ENCODE measurements at places on chromosomes 3 and 15. TPM values are rescaled to one million over a fixed set of nuclear protein-coding genes. Genes with fewer than 3 reads are reported as not detected.

DNA sequence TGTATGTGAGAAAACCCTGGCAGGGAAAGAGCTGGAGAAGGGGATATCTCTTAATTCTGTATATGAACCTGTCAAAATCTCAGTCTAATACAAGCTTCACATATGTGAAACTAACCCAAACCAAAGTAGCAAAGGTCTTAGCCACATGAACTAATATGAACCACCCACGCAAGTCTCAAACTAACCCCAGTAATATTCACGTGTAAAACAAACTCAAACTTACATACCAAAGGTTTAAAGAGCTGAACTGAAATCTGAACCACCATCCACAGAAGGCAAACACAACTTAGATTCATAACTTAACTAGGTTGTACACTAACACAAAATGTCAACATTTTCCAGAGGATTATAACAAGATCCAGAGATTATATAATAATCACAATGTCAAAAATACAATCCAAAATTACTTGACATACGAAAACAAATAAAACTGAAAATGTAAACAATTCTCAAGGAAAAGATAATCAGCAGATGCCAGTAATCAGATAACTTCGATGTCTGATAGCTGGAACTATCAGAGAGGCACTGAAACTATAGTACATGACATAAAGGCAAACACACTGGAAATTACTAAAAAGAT, 64.1 kb downstream of the VPS13C start:
- no peaks in the 10 kb centered on the region for H3K4me1 ChIP-seq
- H3K27me3 ChIP-seq = no peaks in the 10 kb centered on the region
- H3K36me3 ChIP-seq = no peaks in the 10 kb centered on the region
- H3K4me3 ChIP-seq = no peak overlapping the region
- DNase-seq = no peak
- no peak overlapping the region for H3K27ac ChIP-seq

Gene TYRO3
- 9.1 TPM for total RNA-seq

- no peak overlapping the region for H3K27ac ChIP-seq
- H3K4me1 ChIP-seq = no peaks in the 10 kb centered on the region
- DNase-seq = no peak
- no peak overlapping the region for H3K4me3 ChIP-seq
These were observed 29.0 kb downstream of the ABHD6 start for GRCh38 chr3:58266577-58266976.

DNA sequence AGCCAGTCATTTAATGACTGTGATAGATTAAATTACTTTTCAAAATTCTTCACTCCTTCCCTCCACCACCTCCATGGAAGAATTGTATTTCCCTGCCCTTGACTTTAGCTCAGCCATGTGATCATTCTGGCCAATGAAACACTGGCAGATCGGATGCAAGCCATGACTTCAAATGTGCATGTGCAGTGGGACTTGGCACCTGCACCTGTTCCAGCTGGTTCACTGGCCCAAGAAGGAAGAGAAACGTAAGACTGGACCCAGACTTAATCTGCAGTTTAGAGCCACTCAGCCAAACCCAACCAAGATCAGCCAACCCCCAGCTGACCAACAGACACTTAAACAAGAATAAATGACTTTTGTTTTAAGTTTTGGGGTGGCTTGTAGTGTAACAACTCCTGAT, 11.8 kb downstream of the DPH3 start:
- H3K27me3 ChIP-seq = no peaks in the 10 kb centered on the region
- no peak overlapping the region for H3K4me3 ChIP-seq
- H3K4me1 ChIP-seq = no peaks in the 10 kb centered on the region

Gene ZSCAN2
- 14.7 TPM for total RNA-seq

Gene FGF12
- 0.47 TPM for total RNA-seq

DNA sequence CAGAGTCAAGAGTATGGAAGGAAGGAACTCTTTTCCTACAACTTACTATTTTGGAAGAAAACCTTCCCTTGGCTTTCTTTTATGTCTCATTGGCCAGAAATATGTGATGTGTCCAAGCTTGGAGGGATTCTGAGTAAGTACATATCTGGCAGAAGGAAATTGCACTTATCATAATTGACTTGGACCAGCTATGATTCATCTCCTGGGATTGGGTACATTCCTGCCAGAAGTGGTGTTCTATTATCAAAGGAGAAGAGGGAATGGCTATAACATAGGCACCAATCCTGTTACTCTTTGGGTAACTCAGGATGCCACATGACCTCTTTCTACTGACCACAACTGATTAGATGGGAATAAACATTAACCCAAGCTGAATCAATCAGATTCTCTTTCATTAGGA, 13.5 kb upstream of the DAZL start:
- no peak overlapping the region for H3K27ac ChIP-seq
- no peak overlapping the region for H3K4me3 ChIP-seq
- no peak for DNase-seq
- no peaks in the 10 kb centered on the region for H3K27me3 ChIP-seq
- H3K36me3 ChIP-seq = no peaks in the 10 kb centered on the region

DNA sequence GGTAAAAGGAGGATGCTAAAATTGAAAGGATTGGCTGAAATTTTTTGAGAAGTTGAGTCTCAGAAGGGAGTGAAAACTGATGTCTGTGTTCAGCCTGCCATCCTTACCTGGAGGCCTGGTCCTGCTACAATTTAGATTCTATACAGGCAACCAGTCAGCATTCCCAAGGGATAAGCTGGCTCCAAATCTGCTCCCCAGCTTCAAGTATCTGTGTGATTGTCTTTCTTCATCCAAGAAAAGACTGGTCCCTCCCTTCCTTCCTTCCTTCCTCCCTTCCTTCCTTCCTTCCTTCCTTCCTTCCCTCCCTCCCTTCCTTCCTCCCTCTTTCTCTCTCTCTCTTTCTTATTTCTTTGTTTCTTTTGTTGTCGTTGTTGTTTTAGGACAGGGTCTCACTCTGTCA, 24.7 kb upstream of the UMPS start:
- H3K36me3 ChIP-seq = no peaks in the 10 kb centered on the region
- DNase-seq = no peak
- no peak overlapping the region for H3K27ac ChIP-seq
- no peaks in the 10 kb centered on the region for H3K4me1 ChIP-seq

- H3K36me3 ChIP-seq = no peaks in the 10 kb centered on the region
- H3K27me3 ChIP-seq = no peaks in the 10 kb centered on the region
- no peaks in the 10 kb centered on the region for H3K4me1 ChIP-seq
- H3K27ac ChIP-seq = no peak overlapping the region
- no peak for DNase-seq
- H3K4me3 ChIP-seq = no peak overlapping the region
These were observed 203.1 kb downstream of the KLHL25 start for GRCh38 chr15:85591622-85592021.

DNA sequence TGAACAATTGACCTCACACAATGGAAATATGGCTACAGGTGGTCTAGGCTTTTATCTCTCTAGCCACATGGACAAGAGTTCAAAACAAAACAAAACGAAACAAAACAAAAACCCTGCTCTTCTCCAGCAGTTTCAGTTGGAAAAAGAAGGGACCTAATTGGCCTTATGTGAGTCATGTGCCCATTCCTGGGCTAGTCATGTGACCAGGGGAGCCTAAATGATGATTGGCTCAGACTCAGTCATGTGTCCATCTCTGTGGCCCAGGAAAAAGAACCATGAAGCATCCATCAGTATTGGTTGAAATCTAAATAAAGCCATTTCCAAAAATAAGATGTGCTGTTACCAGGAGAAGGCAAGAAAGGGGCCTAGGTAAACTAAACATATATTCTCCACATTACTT, 96.8 kb downstream of the ANXA2 start:
- no peak overlapping the region for H3K4me3 ChIP-seq
- no peaks in the 10 kb centered on the region for H3K27me3 ChIP-seq
- no peak for DNase-seq
- H3K36me3 ChIP-seq = no peaks in the 10 kb centered on the region

Gene GOLGA6A
- total RNA-seq = not detected

Gene FRMD5
- total RNA-seq = 5.0 TPM

- no peaks in the 10 kb centered on the region for H3K4me1 ChIP-seq
- DNase-seq = no peak
- H3K27me3 ChIP-seq = no peaks in the 10 kb centered on the region
- no peaks in the 10 kb centered on the region for H3K36me3 ChIP-seq
- H3K27ac ChIP-seq = no peak overlapping the region
These were observed 83.9 kb downstream of the LEKR1 start for GRCh38 chr3:156910022-156910421.

Gene FGD5
- 65.2 TPM for total RNA-seq

Gene LDHAL6B
- total RNA-seq = not detected

DNA sequence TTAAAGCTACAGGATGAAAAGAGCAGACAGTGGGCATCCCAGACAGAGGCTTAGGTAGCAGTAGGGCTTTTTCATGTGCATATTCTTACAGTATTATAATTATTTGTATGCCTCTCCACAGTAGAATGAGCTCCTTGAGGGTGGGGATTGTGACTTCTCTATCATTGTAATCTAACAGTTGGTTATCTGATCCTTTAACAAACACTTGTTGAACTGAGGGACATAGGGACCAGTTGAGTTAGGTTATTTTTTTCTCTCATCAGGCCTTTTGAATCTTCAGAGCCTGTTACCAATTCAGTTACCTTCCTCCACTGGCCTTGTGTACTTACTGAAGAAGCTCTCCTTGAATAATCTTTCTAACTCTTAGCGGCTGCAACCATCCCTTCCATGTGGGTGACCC, 1.2 kb downstream of the LSM3 start:
- DNase-seq = no peak
- no peaks in the 10 kb centered on the region for H3K27me3 ChIP-seq
- no peaks in the 10 kb centered on the region for H3K36me3 ChIP-seq
- no peaks in the 10 kb centered on the region for H3K4me1 ChIP-seq
- no peak overlapping the region for H3K27ac ChIP-seq
- no peak overlapping the region for H3K4me3 ChIP-seq

Gene TBC1D23
- 41.2 TPM for total RNA-seq

GRCh38 chr3:88033808-88034207, 25.0 kb downstream of the CGGBP1 start:
- no peak overlapping the region for H3K27ac ChIP-seq
- H3K36me3 ChIP-seq = no peaks in the 10 kb centered on the region
- H3K4me3 ChIP-seq = no peak overlapping the region
- H3K27me3 ChIP-seq = no peaks in the 10 kb centered on the region

Gene SPSB4
- total RNA-seq = 0.35 TPM

Gene USP13
- 8.4 TPM for total RNA-seq

Gene ZNF717
- 11.0 TPM for total RNA-seq

DNA sequence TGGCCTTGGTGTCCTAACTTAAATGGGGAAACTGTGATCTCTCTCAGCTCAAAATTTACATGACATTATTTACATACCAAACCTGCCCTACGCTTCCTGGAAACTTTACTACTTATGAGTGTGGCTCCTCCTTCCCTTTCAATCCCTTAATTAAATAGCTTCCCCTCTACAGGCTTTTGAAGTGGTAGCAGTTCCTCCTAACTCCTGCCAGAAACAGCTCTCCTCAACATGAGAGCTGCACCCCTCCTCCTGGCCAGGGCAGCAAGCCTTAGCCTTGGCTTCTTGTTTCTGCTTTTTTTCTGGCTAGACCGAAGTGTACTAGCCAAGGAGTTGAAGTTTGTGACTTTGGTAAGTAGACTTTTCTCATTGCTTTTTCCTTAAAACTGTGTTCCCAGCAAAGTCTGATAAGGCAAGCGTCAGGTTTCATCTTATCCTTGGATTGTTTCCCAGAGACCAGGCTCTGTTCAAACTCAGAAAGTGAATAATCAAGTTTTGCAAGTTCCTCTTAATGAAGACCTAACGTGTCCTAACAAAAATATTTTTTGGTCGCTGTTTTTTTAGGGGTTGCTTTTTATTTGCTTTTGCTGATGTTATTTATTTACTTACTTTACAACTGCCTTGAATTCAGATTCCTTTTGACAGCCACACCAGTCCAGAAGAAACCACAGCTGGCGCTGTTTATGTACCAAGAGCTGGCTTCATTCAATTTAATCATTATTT, at the start of gene ACP3:
ACP3 (plus strand) TSS at position 179 of the 720 bp plus-strand sequence; CDS start at position 229, 50 bp downstream.
- no peak for DNase-seq
- no peaks in the 10 kb centered on the region for H3K36me3 ChIP-seq
- H3K27me3 ChIP-seq = no peaks in the 10 kb centered on the region
- no peak within 1 kb of the TSS for H3K27ac ChIP-seq
- H3K4me3 ChIP-seq = no peak within 1 kb of the TSS
- no peaks in the 10 kb centered on the region for H3K4me1 ChIP-seq

Gene RASGRF1
- 5.4 TPM for total RNA-seq

DNA sequence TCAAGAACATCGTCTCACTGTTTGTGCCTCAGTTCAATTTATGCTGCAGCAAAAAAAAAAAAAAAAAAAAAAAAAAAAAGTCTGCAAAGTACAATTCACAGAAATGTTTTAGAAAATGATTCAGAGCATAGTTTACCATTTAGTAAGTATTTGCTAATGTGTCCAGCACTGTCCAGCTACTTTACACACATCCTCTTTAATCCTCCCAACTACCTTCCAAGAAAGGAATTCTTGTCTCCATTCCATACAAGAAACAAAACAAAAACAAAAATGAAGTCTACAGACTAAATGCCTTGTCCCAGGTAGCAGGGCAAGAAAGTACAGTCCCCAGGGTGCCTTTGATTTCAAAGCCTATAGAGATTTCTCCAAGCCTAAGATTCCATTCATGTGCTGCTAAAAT, 38.9 kb upstream of the SNTN start:
- no peak overlapping the region for H3K27ac ChIP-seq
- DNase-seq = no peak
- no peaks in the 10 kb centered on the region for H3K4me1 ChIP-seq

Gene SSUH2
- total RNA-seq = 32.6 TPM

DNA sequence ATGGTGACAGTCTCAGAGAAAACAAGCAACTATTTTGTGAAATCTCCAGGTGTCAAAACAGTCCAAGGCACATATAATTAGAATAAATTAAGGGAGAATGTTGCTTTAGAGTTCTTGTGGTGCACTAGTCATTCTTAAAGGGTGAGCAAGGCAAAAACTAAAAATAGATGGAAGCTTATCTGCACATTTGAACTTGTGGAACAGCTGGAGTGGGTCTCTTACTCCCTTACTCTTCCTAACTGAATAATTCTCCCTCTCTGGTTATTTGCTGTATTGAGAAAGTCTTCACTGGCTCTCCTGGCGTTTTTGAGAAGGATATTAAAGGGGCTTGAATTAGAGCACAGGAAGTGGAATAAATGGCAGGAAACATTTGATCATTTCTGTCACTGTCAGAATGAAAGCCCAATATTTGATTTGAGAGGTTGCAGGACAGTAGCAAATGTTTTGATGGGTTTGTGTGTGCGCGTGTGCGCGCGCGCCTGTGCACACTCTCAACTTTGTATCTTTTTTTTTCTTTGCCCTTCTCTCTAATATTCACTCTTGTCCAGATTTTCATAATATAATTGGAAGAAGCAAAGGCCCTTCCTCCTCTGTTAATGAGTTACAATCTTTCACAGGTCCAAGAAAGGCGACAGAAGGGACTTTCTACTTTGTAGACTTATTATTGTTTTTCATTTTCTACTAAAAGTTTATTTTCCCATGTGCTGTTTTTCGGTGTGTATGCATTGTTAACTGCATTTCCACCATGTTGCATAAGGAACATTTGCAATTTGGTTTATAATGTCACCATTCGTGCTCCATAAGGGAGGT, 40.9 kb downstream of the AKAP13 start:
- H3K4me1 ChIP-seq = peaks cover 8% of the 10 kb centered on the region
- no peaks in the 10 kb centered on the region for H3K27me3 ChIP-seq
- no peaks in the 10 kb centered on the region for H3K36me3 ChIP-seq
- DNase-seq = no peak
